ENCODE measurements at places on chromosomes 11 and 22. TPM values are rescaled to one million over a fixed set of nuclear protein-coding genes. Genes with fewer than 3 reads are reported as not detected.

GRCh38 chr22:49097171-49097925, 730.3 kb downstream of the BRD1 start:
- H3K4me1 ChIP-seq = no peaks in the 10 kb centered on the region
- H3K4me3 ChIP-seq = no peak overlapping the region
- H3K27me3 ChIP-seq = no peaks in the 10 kb centered on the region
- H3K36me3 ChIP-seq = no peaks in the 10 kb centered on the region
- no peak overlapping the region for H3K27ac ChIP-seq

GRCh38 chr11:86497310-86497709, 122.6 kb downstream of the CCDC81 start:
- peaks cover 21% of the 10 kb centered on the region for H3K4me1 ChIP-seq
- H3K36me3 ChIP-seq = no peaks in the 10 kb centered on the region
- H3K4me3 ChIP-seq = no peak overlapping the region
- peaks cover 3% of the 10 kb centered on the region for H3K27me3 ChIP-seq
- no peak for DNase-seq

- no peaks in the 10 kb centered on the region for H3K27me3 ChIP-seq
- no peak overlapping the region for H3K27ac ChIP-seq
- no peaks in the 10 kb centered on the region for H3K4me1 ChIP-seq
- H3K4me3 ChIP-seq = no peak overlapping the region
These were observed 38.6 kb downstream of the IGF2 start for GRCh38 chr11:2100361-2101170.

DNA sequence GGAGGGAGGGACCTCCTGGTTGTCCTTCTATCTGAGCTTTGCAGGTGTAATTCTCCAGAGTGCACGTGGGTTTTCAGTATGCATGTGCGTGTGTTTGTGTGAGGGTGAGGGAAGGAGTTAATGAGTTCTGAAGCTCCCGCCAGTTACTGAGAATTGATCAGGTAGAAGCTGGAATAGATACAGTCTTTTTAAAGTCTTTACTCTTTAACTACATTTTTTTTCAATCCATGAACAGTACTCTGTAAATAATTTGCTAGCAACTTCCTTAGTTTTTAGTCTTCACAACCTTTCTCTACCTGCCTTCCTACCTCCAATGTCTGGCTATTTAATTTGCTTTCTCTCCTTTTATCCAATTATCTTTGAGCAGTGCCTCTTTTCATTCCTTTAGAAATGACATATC, 25.5 kb downstream of the ARHGAP42 start:
- no peak overlapping the region for H3K4me3 ChIP-seq
- H3K4me1 ChIP-seq = no peaks in the 10 kb centered on the region
- H3K27ac ChIP-seq = no peak overlapping the region
- no peaks in the 10 kb centered on the region for H3K27me3 ChIP-seq

DNA sequence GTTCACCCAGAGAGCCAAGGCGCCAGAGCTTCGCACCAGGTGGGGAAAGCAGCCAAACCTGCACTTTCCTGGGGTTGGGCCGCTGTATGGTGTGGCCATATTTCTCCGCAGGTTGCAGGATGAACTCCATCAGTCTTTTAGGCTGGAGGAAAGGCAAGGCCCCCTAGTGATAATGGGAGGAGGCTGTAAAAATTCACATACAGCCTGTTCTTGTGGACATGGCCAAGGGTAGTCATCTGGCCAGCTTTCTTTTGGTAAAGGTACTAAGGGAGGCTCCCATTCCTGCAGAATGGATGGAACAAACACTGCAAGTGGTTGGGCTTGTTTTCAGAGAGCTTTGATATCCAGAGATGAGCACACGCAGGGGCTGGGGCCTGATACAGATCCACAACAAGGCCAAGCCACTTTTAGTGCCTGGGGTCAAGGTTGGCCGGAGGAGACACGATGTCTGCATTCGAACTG, 29.6 kb downstream of the C22orf31 start:
- H3K27me3 ChIP-seq = peaks cover 33% of the 10 kb centered on the region
- no peak for DNase-seq
- no peak overlapping the region for H3K27ac ChIP-seq

DNA sequence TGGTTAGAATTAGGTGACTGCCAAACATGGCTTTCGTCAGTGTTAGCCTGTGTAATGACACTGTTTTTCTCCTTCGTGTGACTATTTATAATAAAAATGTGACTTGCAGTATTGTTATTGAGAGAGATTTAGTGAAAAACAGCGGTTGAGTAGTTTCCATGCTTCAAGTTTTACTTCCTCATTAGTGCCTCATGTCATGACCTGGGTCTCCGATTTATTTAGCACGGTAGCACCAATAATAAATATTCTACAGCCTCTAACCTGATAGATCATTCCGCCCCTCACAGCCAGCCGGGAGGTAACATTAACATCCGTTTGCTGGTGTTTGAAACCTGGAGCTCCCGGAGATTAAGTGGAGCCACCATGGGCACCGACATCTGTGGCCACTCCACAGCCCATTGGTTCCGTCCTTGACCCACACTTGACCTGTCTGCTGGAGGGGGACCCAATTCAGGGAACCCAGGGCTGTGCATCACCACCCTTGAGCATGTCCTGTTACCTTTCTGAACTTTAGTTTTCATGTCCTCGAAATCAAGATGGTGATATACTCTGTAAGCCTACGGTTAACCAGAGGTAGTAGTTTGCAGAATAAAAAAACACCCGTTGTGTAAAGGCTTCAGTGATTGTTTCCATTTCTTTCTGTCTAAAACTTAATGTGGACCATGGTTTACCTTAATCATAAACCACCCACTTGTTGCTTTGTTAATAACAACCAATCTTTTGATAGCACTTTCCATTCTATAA, 104.1 kb downstream of the ATXN10 start:
- no peaks in the 10 kb centered on the region for H3K36me3 ChIP-seq
- DNase-seq = no peak
- H3K27me3 ChIP-seq = no peaks in the 10 kb centered on the region
- H3K4me3 ChIP-seq = no peak overlapping the region
- H3K4me1 ChIP-seq = no peaks in the 10 kb centered on the region

GRCh38 chr11:67054346-67054835, 2.3 kb upstream of the RHOD start:
- no peak overlapping the region for H3K27ac ChIP-seq
- no peak overlapping the region for H3K4me3 ChIP-seq
- peaks cover 15% of the 10 kb centered on the region for H3K27me3 ChIP-seq
- peaks cover 5% of the 10 kb centered on the region for H3K4me1 ChIP-seq

GRCh38 chr11:122343210-122343609, 227.2 kb upstream of the BLID start:
- no peaks in the 10 kb centered on the region for H3K36me3 ChIP-seq
- no peak overlapping the region for H3K4me3 ChIP-seq
- no peaks in the 10 kb centered on the region for H3K27me3 ChIP-seq
- no peak overlapping the region for H3K27ac ChIP-seq

- H3K27ac ChIP-seq = no peak overlapping the region
- no peak overlapping the region for H3K4me3 ChIP-seq
- DNase-seq = no peak
- no peaks in the 10 kb centered on the region for H3K36me3 ChIP-seq
- H3K27me3 ChIP-seq = no peaks in the 10 kb centered on the region
These were observed 7.2 kb downstream of the IRAG1 start for GRCh38 chr11:10686311-10686710.

DNA sequence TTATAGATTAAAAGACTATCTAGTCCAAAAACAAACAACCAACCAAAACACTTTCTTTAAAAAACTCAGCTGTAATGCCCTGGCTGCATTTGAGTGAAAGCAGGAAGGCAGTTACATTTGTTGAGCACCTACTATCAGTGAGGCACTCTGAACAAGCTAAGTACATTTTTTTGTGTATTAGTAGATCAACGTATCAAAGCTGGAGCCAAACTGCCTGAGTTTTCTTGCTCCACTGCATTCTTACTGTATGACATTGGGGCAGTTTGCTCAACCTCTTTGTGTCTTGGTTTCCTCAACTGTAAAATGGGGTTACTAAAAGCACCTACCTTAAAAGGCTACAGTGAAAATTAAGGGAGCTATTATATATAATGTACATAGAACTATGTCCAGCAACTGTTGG, 22.0 kb downstream of the COA4 start:
- H3K36me3 ChIP-seq = peaks cover 3% of the 10 kb centered on the region
- no peak overlapping the region for H3K4me3 ChIP-seq
- no peaks in the 10 kb centered on the region for H3K27me3 ChIP-seq
- H3K4me1 ChIP-seq = no peaks in the 10 kb centered on the region

- no peaks in the 10 kb centered on the region for H3K4me1 ChIP-seq
- no peak overlapping the region for H3K4me3 ChIP-seq
- no peak for DNase-seq
- no peaks in the 10 kb centered on the region for H3K36me3 ChIP-seq
These were observed 2.9 kb downstream of the POU2AF3 start for GRCh38 chr11:111301004-111301841.

- no peak overlapping the region for H3K4me3 ChIP-seq
- H3K4me1 ChIP-seq = no peaks in the 10 kb centered on the region
- DNase-seq = no peak
- no peaks in the 10 kb centered on the region for H3K27me3 ChIP-seq
These were observed 17.1 kb upstream of the CSRP3 start for GRCh38 chr11:19218786-19219460.

The MS4A1 gene
- 4.8 TPM for total RNA-seq

The MOV10L1 gene
- total RNA-seq = 1.0 TPM

The IL10RA gene
- 263 TPM for total RNA-seq

The GNAZ gene
- total RNA-seq = 5.6 TPM

The RTN4RL2 gene
- 0.61 TPM for total RNA-seq

The PATE4 gene
- total RNA-seq = not detected

The DUSP8 gene
- 38.4 TPM for total RNA-seq

The TSPAN18 gene
- total RNA-seq = 1.9 TPM

The MRGPRX3 gene
- not detected for total RNA-seq

All from natural killer cell (primary cell).